ENCODE measurements at places on chromosomes 3 and 15. TPM values are rescaled to one million over a fixed set of nuclear protein-coding genes. Genes with fewer than 3 reads are reported as not detected.

GRCh38 chr3:187263270-187263669, 28.3 kb downstream of the MASP1 start:
- no peak for DNase-seq

DNA sequence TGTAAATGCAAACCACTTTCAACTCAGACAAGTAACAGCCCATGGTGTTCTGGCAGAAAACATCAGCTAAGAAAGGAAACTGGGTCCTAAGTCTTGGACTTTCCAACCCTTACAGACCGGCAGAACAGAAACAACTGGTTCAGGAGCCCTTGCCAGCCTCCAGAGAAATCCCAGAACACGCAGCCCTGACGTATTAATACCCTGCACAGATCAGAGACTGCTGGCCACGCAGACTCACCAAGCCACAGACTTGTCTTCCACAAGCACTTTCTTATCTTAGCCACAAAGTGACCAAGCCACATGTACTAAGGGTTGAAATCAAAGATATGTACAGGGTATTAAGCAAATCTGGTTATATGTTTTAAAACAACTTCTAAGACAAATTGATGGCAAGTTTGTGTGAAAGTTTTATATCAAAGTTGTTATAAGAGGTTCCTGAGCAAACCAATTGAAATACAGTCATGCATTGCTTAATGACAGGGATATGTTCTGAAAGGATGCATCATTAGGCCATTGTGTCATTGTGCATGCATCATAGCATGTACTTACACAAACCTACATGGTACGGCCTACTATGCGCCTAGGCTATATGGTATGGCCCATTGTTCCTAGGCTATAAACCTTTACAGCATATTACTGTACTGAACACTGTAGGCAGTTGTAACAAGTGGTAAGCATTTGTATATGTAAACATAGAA, 36.8 kb downstream of the BTD start:
- DNase-seq = no peak

DNA sequence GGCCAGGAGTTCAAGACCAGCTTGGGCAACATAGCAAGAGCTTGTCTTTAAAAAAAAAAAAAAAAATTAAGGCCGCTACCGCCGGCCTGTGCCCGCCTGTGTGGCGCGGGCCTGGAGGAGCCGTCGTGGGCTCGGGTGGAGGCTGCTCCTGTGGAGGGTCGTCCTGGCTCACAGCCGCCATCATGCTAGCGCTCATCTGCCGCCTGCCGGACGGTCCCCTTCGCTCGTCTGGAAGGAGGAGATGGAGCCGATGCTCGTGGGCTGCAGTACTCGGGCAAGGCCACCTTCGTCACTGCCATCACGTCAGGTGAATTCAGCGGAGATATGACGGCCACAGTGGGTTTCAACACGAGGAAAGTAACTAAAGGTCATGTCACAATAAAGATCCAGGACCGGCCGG, 37.4 kb downstream of the TFRC start:
- DNase-seq = no peak

DNA sequence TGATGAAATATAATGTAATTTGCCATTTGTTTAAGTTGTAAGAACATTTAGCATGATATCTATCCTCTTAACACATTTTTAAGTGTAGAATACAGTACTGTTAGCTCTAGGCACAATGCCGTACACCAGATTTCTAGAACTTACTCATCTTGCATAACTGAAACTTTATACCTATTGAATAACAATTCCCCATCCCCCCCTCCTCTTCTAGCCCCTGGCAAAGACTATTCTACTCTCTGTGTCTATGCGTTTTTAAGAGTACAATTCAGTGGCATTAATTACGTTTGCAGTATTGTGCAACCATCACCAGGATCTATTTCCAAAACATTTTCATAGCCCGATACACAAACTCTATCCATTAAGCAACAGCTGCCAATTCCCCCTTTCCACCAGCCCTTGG, 261.7 kb downstream of the PLOD2 start:
- DNase-seq = no peak

- DNase-seq = peak; percentile 42
Observed at GRCh38 chr3:117630885-117631284, 921.3 kb downstream of the TUSC7 start.

DNA sequence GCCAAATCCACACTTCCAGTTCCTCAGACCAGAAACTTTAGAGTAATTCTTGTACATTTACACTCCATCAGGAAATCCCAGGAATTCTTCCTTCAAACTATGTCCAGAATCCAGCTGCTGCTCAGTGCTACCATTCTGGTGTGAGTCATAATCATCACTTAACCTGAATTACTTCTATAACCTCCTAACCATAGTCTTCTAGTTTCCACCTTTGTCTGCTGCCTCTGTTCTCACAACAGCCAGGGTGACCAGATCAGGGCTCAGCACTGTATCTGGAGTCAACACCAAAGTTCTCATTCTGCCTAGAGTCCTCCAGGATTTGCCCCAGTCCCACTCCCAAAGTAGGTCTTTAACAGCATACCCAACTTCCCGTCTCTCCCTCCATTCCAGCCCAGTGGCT, 3.4 kb downstream of the CLDND1 start:
- DNase-seq = no peak

DNA sequence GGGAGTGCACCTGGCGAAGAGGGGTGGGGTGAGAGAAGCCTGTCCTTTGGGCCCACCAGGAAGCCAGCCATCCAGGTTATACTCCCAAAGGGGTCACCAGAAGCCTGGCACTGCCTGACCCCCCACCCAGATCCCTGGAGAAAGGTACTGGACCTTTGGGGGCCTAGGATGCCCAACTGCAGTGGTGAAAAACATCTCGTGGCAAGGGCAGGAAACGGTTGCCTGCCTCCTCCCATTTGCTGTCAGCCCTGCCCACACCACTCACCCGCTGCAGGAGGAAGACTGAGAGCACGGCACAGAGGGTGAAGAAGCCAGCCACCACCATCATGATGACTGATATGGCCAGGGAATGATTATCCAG, 2.2 kb upstream of the ULK3 start:
- DNase-seq = no peak

NRROS gene
- total RNA-seq = 0.02 TPM

CPLX3 gene
- not detected for total RNA-seq

GOLGA8H gene
- not detected for total RNA-seq

CGNL1 gene
- total RNA-seq = 0.43 TPM

POPDC2 gene
- total RNA-seq = 0.06 TPM
